ENCODE measurements at places on chromosomes 3 and 15.

- DNase-seq, result no peak
- H3K36me3 ChIP-seq, result no peaks in the 10 kb centered on the region
- no peak overlapping the region for H3K4me3 ChIP-seq
- H3K27ac ChIP-seq, result no peak overlapping the region
- no peaks in the 10 kb centered on the region for H3K4me1 ChIP-seq
- no peaks in the 10 kb centered on the region for H3K27me3 ChIP-seq
Measured at GRCh38 chr3:110900576-110900975, 171.0 kb upstream of the NECTIN3 start.

GRCh38 chr3:8441969-8442559 lies 59.6 kb upstream of the LMCD1 start:
- no peak overlapping the region for H3K4me3 ChIP-seq
- H3K27ac ChIP-seq, result no peak overlapping the region
- H3K4me1 ChIP-seq, result peaks cover 32% of the 10 kb centered on the region

DNA sequence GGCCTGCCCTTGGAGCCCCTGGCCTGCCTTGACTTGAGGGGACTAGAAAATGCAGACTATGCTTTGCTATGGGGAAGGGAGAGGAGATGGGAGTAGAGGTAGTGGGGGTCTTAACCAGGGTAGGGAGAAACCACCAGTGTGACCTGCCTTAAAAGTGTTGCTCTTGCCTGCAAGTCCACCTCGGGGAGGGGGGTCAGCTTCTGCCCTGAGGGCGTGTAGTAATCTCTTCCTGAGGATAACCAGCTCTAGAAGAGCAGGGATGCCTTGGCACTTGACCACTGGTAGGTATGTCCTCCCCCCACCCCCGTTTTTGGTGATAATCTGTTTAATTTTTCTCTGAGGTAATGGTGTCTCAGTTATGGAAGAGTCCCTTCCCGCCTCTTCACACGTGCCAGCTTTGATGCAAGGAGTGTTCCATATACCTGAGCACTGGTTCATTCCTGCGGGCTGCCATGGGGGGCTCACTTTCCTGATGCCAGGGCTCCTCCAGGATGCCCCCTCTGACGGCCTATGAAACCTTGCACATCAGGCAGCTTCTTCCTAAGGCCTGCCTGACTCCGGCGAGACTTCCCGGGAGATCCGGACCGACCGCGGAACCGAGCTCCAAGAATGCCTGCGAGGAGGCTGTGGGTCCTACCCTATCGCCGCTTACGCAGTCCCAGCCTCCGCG lies 780 bp upstream of the P4HTM start:
- peak overlapping the region; percentile 74 for H3K4me3 ChIP-seq
- no peak for DNase-seq
- peaks cover 6% of the 10 kb centered on the region for H3K36me3 ChIP-seq

GRCh38 chr3:195040773-195041520 lies 230.0 kb downstream of the XXYLT1 start:
- H3K27ac ChIP-seq, result no peak overlapping the region
- H3K4me1 ChIP-seq, result peaks cover 18% of the 10 kb centered on the region
- H3K36me3 ChIP-seq, result no peaks in the 10 kb centered on the region
- DNase-seq, result no peak
- no peaks in the 10 kb centered on the region for H3K27me3 ChIP-seq
- no peak overlapping the region for H3K4me3 ChIP-seq

- no peaks in the 10 kb centered on the region for H3K27me3 ChIP-seq
- no peaks in the 10 kb centered on the region for H3K4me1 ChIP-seq
- no peak for DNase-seq
Measured at GRCh38 chr15:79943820-79944219, 27.2 kb downstream of the BCL2A1 start.

GRCh38 chr3:181006541-181006940 lies 17.0 kb upstream of the DNAJC19 start:
- no peak for DNase-seq
- no peak overlapping the region for H3K27ac ChIP-seq
- H3K4me3 ChIP-seq, result no peak overlapping the region
- H3K27me3 ChIP-seq, result no peaks in the 10 kb centered on the region
- no peaks in the 10 kb centered on the region for H3K4me1 ChIP-seq

DNA sequence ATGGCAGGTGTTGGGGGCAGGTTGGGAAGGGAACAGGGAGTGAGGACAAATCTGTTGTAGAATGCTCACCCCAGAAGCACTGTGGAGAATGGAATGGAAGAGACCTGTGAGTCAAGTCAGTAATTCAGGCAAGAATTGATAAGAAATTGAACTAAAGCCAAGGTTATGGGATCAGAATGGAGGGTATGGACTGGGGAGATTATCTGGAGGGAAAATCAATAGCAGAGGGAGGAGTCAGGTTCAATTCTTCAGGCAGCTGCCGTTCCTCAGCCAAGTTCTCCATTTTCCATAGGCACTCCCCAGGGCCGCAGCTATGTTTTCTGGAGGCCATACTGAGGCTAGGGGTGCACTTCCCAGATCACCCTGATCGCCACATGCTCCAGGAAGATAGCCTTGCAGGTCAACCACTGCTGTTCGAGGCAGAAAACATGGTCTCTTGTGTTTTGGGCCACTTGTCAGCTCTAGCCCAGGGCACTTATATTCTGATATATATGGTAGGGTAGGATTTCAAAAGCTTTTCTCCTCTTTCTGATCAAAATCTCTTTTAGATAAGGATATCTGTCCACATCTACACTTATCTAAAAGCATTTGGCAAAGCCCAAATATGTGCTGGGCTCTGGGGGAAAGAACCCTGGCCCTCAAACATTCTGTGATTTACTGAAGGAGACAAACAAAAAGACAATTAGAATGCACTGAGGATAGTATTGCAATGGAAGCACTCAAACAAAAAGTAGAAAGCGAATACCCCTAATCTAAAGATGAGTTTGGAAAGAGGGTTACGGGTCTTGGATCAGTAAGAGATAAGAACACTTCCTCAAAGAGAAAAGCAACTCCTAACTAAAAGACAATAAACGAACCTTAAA lies 92.3 kb downstream of the TMEM212 start:
- H3K27me3 ChIP-seq, result no peaks in the 10 kb centered on the region
- peaks cover 4% of the 10 kb centered on the region for H3K4me1 ChIP-seq
- no peak for DNase-seq
- no peaks in the 10 kb centered on the region for H3K36me3 ChIP-seq

All from RWPE2 (cell line).